ENCODE measurements at places on chromosomes 1 and 21. TPM values are rescaled to one million over a fixed set of nuclear protein-coding genes. Genes with fewer than 3 reads are reported as not detected.

DNA sequence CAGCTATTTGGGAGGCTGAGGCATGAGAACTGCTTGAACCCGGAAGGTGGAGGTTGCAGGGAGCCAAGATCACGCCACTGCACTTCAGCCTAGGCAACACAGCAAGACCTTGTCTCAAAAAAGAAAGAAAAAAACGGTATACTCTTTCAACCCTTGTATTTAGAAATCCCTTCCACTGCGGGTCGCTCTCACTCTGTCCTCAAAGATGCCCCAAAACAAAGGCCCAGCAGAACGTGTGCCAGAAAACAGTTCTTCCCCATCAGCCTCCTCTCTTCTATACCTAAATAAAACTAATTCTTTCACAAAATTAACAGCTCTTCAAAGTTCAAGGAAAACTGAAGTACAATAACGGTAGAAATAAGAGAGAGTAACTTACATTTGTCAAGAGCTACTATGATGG lies 13.2 kb downstream of the SETD4 start:
- H3K27me3 ChIP-seq: no peaks in the 10 kb centered on the region
- H3K4me1 ChIP-seq: peaks cover 6% of the 10 kb centered on the region
- H3K36me3 ChIP-seq: peaks cover 44% of the 10 kb centered on the region
- no peak overlapping the region for H3K27ac ChIP-seq
- H3K4me3 ChIP-seq: no peak overlapping the region
- no peak for DNase-seq

GRCh38 chr1:160755911-160756848 lies 17.1 kb downstream of the SLAMF7 start:
- DNase-seq: peak; percentile 70
- H3K27ac ChIP-seq: peak overlapping the region; percentile 95
- H3K36me3 ChIP-seq: peaks cover 51% of the 10 kb centered on the region
- H3K4me1 ChIP-seq: peaks cover 73% of the 10 kb centered on the region
- no peaks in the 10 kb centered on the region for H3K27me3 ChIP-seq

GRCh38 chr1:116382857-116383483 lies 9.9 kb downstream of the ATP1A1 start:
- DNase-seq: no peak
- peaks cover 70% of the 10 kb centered on the region for H3K36me3 ChIP-seq
- peaks cover 79% of the 10 kb centered on the region for H3K4me1 ChIP-seq
- H3K27me3 ChIP-seq: no peaks in the 10 kb centered on the region
- no peak overlapping the region for H3K4me3 ChIP-seq

- H3K4me1 ChIP-seq: peaks cover 15% of the 10 kb centered on the region
- no peak overlapping the region for H3K27ac ChIP-seq
- H3K4me3 ChIP-seq: no peak overlapping the region
- H3K36me3 ChIP-seq: no peaks in the 10 kb centered on the region
Observed at GRCh38 chr1:59272507-59272906, 24.4 kb upstream of the FGGY start.

GRCh38 chr21:20720623-20721022 lies 277.6 kb upstream of the NCAM2 start:
- H3K4me1 ChIP-seq: no peaks in the 10 kb centered on the region
- H3K36me3 ChIP-seq: no peaks in the 10 kb centered on the region
- no peak for DNase-seq
- H3K4me3 ChIP-seq: no peak overlapping the region

- H3K27me3 ChIP-seq: no peaks in the 10 kb centered on the region
- DNase-seq: no peak
- H3K4me1 ChIP-seq: peaks cover 5% of the 10 kb centered on the region
- peaks cover 33% of the 10 kb centered on the region for H3K36me3 ChIP-seq
Observed at GRCh38 chr21:39232861-39233291, 49.6 kb upstream of the PSMG1 start.

C4BPA gene
- not detected for total RNA-seq

WDR26 gene
- total RNA-seq: 75.2 TPM

FAM177B gene
- total RNA-seq: not detected

NHLH2 gene
- total RNA-seq: not detected
